CD4-positive, alpha-beta memory T cell (primary cell): ENCODE measurements at places on chromosomes 5 and 9.
A peak's percentile ranks its signal among the peaks of the same experiment; 100 is the strongest.

GRCh38 chr9:117234103-117234502 lies 180.8 kb downstream of the ASTN2 start:
- DNase-seq, result no peak

DNA sequence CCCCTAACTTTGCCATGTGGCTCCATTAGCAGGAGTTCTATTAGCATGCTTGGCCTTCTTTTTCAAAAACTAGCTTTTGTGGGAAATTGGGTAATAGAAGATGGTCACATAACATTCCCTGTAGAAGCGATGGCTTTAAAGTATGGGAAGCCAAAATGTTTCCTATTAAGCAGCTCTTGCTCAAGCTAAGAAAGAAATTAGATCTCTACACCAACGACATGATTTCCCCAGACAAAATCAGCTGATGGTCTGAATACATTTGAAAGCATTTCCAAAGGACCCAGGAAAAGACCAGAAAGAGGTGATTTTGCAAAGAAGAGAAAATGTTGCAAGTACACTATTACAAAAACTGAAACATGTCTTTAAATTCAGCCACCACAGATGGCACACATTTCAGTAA lies 4.8 kb upstream of the NFIL3 start:
- no peak for DNase-seq

GRCh38 chr5:81422671-81423070 lies 28.7 kb upstream of the ACOT12 start:
- no peak for DNase-seq

DNA sequence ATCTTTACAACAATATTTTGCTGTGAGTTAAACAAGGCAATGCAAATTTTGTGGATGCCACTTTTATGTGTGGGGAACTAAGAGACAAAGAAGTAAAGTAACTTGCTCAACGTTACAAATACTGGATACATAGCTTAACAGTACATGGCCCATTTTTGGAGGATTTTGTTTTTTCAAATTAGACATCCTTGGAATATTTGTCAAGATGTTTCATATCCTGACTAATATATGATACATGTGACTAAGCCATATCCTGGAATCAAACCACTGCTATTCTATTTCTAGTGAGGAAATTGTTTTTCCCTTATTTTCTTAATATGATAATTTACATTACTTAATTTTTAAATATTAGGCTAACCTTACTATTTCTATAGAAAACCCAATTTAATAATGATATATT lies 529.8 kb downstream of the DMRTA1 start:
- no peak for DNase-seq

GRCh38 chr5:171619196-171619595 lies 166.4 kb upstream of the SMIM23 start:
- DNase-seq, result no peak

- no peak for DNase-seq
Observed at GRCh38 chr9:16247188-16247875, 623.1 kb downstream of the BNC2 start.

DNA sequence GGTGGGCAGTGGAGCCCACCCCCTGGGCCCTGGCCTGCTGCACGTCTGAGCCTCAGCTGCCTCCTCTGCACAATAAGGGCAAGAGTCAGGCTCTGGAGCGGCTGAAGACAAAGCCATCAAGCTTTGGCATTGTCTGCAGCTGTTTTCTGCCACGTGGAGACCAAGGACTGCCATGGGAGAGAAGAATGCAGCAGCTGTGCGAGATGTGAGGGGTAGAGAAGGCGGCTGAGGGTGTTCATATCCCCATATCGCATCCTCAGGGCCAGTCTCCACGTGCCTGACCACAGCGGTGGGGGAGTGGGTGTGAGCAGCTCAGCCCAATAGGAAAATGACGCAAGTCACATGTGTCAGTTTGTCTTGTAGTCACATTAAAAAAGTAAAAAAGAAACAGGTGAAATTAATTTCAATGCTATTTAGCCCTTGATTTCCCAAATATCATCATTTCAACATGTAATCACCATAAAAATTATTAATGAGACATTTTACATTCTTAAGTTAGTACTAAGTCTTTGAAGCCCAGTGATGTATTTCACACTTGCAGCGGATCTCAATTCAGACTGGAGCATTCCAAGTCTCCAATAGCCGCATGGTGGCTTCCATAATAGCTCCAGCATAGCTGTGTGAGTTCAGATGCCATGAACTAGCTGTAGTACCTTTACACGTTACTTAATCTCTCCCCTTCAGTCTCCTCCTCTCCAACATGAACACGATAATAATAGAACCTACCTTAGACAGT lies 6.6 kb downstream of the C1QTNF2 start:
- DNase-seq, result no peak

DNA sequence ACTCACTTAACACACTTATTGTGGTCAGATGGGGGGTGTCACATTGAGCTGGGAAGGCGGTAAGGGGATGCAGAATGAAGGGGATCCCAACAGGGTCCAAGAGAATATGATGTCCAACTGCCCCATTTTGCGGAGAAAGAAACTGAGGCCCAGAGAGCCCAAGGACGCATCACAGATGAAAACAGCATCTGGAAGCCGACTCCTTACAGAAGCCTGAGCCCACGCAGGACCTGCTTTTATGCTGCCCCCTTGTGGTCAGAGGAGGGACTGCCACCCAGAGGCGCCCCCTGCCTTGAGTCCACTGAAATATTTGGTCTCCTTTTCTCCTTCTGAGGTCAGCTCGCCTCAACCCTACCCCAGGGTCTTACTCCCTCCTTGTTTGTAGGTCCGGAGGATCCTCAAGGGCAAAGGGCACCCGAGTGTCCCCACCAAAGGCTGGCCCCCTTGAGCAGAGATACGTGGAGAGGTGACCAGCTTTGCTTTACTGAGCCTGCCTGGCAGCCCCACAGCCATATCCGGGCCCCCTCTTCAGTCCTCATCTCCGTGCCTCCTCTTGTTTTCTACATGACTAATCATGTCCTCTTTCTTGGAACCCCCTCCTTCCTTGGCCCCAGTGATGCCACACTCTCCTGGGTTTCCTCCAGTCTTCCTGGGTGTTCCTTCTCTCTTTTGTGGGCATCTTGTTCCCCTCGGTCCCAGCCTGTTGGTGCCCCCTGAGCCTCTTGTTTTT lies 30.0 kb upstream of the TTLL11 start:
- peak; percentile 64 for DNase-seq
